ENCODE measurements at places on chromosomes 13 and 19. TPM values are rescaled to one million over a fixed set of nuclear protein-coding genes. Genes with fewer than 3 reads are reported as not detected.

The RFPL4A gene
- polyA plus RNA-seq = not detected

The PLVAP gene
- polyA plus RNA-seq = 148 TPM

The FPR1 gene
- 2.2 TPM for polyA plus RNA-seq

- no peak for DNase-seq
- H3K27ac ChIP-seq = no peak overlapping the region
- no peaks in the 10 kb centered on the region for H3K27me3 ChIP-seq
These were observed 2.7 kb upstream of the CEBPG start for GRCh38 chr19:33370783-33371182.

GRCh38 chr19:53466726-53467484, 628 bp upstream of the ZNF813 start:
- DNase-seq = peak; percentile 68
- no peak overlapping the region for H3K27ac ChIP-seq
- H3K27me3 ChIP-seq = no peaks in the 10 kb centered on the region
- H3K4me3 ChIP-seq = peak overlapping the region; percentile 85
- no peaks in the 10 kb centered on the region for H3K36me3 ChIP-seq

Data from kidney (tissue), 22 donors.